Vagina (tissue), 2 donors: ENCODE measurements at places on chromosomes 3 and 15. TPM values are rescaled to one million over a fixed set of nuclear protein-coding genes. Genes with fewer than 3 reads are reported as not detected.

DNASE1L3 gene
- total RNA-seq: 13.3 TPM

IGDCC3 gene
- 0.49 TPM for total RNA-seq

CSPG5 gene
- total RNA-seq: 0.98 TPM

PRR20G gene
- total RNA-seq: not detected

GRCh38 chr3:179695672-179696313 lies 43.0 kb downstream of the USP13 start:
- H3K4me1 ChIP-seq: no peaks in the 10 kb centered on the region
- H3K27ac ChIP-seq: no peak overlapping the region
- no peak for DNase-seq
- H3K27me3 ChIP-seq: no peaks in the 10 kb centered on the region
- no peak overlapping the region for H3K4me3 ChIP-seq

- DNase-seq: no peak
- H3K27ac ChIP-seq: no peak overlapping the region
- no peak overlapping the region for H3K4me3 ChIP-seq
- no peaks in the 10 kb centered on the region for H3K27me3 ChIP-seq
- peaks cover 22% of the 10 kb centered on the region for H3K4me1 ChIP-seq
Observed at GRCh38 chr15:83657549-83657948, 3.6 kb downstream of the ADAMTSL3 start.

GRCh38 chr3:119809249-119810017 lies 27.5 kb downstream of the NR1I2 start:
- no peaks in the 10 kb centered on the region for H3K27me3 ChIP-seq
- H3K27ac ChIP-seq: no peak overlapping the region
- DNase-seq: no peak
- no peaks in the 10 kb centered on the region for H3K36me3 ChIP-seq
- peaks cover 9% of the 10 kb centered on the region for H3K4me1 ChIP-seq

GRCh38 chr3:124064050-124064449 lies 72.1 kb upstream of the ROPN1 start:
- H3K27ac ChIP-seq: no peak overlapping the region
- DNase-seq: no peak
- no peak overlapping the region for H3K4me3 ChIP-seq
- H3K4me1 ChIP-seq: peaks cover 14% of the 10 kb centered on the region

DNA sequence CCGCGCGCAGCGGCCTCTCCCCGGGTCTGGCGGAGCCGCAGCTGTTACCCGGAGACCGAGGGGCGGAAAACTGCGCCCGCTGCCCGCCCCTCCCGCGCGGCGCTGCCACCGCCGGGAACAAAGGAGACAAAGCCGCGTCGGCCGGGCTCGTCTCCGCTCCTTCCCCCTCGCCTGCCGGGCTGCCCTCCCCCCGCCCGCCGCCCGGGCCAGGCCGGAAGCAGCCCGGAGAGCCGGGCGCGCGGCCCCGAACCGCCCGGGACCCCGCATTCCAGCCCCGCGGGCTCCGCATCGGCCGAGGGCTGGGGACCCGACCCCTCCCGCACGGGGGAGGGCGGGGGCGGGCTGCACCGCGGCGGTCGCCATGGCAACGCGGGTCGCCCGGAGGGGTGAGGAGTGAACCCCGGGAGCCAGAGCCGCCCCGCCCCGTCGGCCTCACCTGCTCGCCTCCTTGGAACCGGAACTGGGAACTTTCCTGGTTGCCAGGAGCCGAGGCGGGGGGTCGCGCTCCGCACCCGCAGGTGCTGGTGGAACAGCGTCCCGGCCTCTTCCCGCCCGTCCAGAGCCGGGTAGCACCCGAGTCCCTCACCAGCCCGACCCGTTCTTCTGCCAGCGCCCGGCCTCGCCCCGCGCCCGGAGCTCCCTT lies 448 bp downstream of the PLXNB1 start:
- H3K27me3 ChIP-seq: no peaks in the 10 kb centered on the region
- H3K27ac ChIP-seq: peak overlapping the region; percentile 85
- peaks cover 89% of the 10 kb centered on the region for H3K4me1 ChIP-seq
- peak overlapping the region; percentile 97 for H3K4me3 ChIP-seq
- no peaks in the 10 kb centered on the region for H3K36me3 ChIP-seq
- no peak for DNase-seq

GRCh38 chr3:69659180-69659910 lies 79.9 kb upstream of the MITF start:
- no peaks in the 10 kb centered on the region for H3K36me3 ChIP-seq
- no peak overlapping the region for H3K4me3 ChIP-seq
- no peak overlapping the region for H3K27ac ChIP-seq
- H3K27me3 ChIP-seq: no peaks in the 10 kb centered on the region
- H3K4me1 ChIP-seq: no peaks in the 10 kb centered on the region

DNA sequence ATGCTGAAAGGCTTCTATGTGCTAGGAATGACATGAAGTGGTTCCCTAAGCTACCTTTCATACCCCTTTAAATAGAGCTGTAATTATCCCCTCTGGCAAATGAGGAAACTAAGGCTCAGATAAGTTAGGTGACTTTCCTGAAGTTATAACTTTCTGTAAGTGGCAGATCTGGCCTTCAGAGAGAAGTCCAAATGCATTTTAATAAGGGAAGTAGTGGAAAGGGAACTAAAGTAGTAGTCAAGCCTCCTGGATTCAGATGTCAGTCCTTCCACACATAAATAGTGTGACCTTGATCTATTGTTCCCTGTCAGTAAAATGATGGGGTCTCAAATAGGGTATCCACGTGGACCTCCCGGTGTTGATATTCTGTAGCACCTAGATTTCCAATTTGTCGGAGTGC lies 277.7 kb downstream of the EDEM1 start:
- no peaks in the 10 kb centered on the region for H3K4me1 ChIP-seq
- no peak overlapping the region for H3K27ac ChIP-seq
- no peaks in the 10 kb centered on the region for H3K36me3 ChIP-seq
- H3K27me3 ChIP-seq: no peaks in the 10 kb centered on the region
- DNase-seq: no peak

- no peaks in the 10 kb centered on the region for H3K4me1 ChIP-seq
- no peaks in the 10 kb centered on the region for H3K36me3 ChIP-seq
- no peak for DNase-seq
Observed at GRCh38 chr3:7744850-7745249, 756.8 kb upstream of the LMCD1 start.
